Stimulated activated CD4-positive, alpha-beta T cell treated with anti-CD3 and anti-CD28 coated beads, Interleukin-4, amount 100 ng/mL, for 1 hour (primary cell): ENCODE measurements at places on chromosomes 7 and 10.

- DNase-seq: no peak
Observed at GRCh38 chr10:73590881-73591799, at the start of gene USP54. TSS of gene USP54 (minus strand) at chr10:73591342. CDS start at chr10:73575658, 15,684 bp downstream.

DNA sequence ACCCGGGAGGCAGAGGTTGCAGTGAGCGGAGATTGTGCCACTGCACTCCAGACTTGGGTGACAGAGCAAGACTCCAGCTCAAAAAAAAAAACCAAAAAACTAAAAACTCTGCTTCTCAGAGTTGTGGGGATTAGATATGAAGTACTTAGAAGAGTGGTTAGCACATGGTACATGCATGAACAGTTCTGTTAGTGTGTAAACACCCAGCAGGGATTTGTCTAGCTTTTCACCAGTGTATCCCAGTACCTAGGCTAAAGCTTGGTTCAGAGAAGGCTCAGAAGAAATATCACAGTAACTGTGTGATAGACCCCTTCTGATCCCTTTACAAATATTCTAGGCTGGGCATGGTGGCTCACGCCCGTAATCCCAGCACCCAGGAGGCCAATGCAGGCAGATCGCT lies 9.5 kb downstream of the PPIA start:
- DNase-seq: no peak

DNA sequence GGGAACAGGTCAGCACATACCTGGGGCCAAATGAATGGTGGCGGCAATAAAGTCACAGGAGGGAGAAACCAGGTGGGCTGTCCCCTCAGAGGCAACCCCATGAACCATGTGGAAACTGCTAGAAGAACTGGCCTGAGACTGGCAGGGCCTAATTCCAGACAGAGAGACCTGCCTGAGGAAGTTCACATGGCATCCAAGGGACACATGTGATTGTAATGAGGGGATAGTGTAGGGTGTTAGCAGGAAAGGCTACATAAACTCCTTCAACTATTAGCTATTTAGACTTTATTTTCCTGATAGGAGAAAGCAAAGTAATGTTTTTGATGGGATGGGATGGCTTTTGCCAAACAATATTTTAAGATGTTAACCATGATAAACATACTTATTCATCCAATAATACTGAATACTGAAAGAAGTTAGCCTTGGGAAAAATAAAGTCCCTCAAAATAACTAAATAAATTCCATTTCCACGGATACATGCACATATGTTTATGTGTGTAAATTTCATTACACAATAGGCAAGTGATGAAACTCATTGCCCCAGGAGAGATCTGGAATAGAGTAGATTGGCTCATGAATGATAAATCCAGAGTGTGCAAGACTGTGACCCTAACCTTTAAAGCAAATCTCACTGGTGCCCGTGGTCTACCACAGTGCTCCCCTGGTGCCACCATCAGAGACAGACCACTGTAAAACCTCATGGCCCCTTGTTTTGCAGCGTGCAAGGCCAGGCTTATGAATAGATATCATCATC lies 137.0 kb downstream of the NRF1 start:
- no peak for DNase-seq

- no peak for DNase-seq
Observed at GRCh38 chr10:22391600-22391999, 46.3 kb downstream of the SPAG6 start.

GRCh38 chr7:55026086-55026790 lies 7.4 kb downstream of the EGFR start:
- no peak for DNase-seq

DNA sequence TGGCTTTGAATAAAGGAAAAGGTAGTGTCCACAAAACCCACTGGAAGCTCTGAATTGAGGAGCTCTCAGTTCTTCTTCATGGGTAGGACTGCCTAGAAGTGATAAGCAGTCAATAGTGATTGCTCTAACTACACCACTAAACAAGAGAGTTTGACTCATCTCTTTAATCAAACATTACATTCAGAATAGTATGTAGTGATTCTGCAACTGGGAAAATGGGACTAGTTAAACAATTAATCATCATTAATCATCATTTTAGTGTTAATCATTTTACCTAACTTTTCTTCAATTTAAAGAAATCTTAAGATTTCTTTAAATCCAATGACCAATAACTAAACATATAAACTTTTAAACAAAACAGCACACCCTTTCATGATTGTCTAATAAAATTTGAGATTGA lies 484.0 kb upstream of the FZD8 start:
- DNase-seq: no peak

DNA sequence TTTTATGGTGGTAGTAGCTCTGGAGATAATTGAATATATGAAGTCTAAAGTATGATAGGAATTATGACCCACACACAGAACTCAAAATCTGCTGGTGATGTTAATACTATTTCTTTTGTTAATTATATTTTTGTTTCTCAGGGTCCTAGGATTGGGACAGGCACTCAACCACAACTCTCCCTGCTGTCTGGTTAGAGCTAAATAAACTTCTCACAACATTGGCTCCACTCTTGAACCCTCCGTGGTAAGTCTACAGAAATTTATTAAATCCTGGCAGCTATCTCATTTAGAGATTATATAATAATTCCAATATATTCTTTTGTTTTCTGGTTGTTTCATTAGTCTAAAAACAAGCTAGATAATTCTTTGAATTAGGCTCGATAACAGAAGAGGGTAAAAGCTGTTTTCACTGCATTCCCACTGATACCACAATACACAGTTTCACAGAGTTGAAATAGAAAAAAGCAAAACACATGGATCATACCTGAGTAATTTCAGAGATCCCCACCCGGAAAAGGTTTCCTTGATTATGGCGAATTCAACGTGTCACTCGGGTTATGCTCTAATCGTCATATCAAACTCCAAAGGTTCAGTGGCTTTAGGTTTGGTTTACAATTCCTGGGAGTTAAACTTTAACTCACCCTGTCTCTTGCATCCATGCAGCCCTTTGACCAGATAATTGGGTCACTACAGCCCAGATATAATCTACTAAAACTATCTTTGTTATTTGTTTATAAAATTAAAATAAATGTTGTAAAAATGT lies at the start of gene A1CF:
Gene A1CF (minus strand): TSS at position 531 of the 763 bp plus-strand sequence. CDS start 25,687 bp downstream, outside the sequence.
- DNase-seq: no peak

DNA sequence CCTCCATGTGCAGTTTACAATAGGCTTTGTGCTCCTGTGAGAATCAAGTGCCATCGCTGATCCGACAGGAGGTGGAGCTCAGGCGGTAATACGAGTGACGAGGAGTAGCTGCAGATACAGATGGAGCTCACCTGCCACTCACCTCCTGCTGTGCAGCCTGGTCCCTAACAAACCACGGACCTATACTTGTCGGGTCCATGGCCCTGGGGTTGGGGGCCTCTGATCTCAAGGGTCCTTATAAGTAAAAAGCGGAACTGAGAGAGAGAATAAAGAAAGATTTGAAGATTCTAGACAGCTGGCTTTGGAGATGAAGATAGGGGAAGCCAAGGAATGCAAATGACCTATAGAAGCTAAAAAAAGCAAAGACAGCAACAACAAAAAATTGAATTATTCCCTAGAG lies 130.6 kb downstream of the PLXDC2 start:
- no peak for DNase-seq

GRCh38 chr10:33746836-33747268 lies 412.4 kb upstream of the NRP1 start:
- DNase-seq: no peak

DNA sequence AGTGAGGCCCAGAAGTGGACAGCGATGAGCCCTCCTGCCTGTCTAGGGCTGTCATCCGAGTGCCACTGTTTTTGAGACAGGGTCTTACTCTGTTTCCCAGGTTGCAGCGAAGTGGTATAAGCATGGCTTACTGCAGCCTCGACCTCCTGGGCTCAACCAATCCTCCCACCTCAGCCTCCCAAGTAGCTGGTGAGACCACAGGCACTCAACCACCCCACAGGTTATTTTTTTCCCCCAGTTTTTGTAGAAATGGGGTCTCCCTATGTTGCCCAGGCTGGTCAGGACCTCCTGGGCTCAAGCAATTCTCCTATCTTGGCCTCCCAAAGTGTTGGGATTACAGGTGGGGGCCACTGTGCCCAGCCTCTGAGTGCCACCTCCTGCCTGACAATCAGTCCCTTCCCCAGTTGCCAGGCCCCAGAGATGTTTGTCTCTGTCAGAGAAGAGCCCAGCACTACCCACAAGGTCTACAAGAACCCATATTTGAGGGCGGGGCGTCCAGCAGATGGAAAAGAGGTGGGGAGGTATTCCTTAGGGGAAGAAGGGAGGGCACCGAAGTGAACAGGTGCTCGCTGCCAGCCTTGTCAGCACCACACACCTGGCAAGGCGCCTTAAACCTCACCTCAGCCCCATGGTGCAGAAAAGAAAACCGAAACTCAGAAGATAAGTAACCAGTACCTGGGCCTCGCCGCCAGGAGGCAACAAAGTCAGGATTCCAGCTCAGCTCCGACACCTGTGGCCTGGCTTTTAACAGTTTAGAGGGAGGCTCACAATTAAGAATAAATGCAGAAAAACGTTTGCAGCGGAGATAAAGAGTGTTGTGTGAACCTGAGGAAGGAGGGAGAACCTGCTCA lies 77.4 kb upstream of the ANLN start:
- peak; percentile 22 for DNase-seq

- no peak for DNase-seq
Observed at GRCh38 chr7:31058122-31058521, 6.0 kb downstream of the ADCYAP1R1 start.

DNA sequence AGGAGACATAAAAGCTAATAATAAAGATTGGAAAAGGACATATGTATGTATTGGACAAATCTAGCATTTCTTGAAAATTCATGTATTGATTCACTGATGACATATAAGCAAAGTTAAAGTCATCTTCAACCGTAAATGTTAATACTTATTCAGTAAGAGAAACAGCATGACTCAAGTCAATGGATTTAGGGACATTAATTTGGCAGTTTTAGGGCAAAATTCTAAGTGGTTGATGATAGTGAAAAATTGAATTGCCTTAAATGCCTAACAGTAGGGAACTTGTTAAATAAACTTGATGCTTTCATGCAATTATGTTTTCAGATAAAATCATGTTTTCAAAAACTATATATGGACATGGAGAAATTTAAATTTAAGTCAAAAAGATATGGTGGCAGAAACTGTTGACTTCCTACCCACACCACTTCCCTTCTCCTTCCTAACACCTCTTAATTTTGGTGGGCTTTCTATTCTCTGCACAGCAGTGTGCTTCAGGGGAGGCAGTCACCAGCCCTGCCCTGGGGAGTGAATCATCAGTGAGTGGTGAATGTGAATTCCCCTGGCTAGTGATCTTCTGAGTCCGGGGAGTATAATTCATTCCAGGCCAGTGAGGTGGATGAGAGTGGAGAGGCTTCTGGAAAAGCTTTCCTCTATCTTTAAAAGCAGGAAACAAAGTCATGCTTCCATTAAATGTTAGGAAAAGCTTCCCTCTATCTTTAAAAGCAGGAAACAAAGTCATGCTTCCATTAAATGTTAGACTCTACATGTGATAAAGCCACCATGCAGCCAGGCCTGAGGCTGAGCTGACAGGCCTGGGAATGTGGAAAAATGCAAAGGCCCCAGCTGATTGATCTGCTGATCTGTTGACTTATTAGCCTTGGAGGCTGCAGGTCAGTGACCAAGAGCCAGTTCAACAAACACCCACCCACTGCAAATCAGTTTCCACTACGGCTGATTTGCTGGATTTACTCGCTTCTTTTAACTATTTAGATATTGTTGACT lies 25.2 kb upstream of the ITGB1 start:
- peak; percentile 8 for DNase-seq

- no peak for DNase-seq
Observed at GRCh38 chr10:76618171-76618570, 1019.4 kb downstream of the KCNMA1 start.

DNA sequence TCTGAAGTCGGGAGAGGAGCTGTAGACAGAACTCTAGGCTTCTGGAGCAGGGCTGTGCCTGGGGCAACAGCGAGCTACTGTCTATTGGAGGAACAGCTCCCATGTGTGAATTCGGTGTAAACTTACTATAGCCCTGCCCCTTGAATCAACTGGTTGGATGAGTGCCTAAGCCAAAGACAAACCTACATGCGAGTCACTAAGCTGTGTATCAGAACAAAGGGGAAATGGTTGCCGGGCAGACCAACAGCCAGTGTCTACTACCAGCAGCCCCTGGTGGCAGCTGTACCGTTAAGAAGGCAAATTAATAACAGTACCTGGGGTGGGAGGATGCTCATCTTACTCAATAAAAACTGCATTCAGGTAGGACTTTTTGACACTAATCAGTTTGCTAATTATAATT lies 343.6 kb downstream of the ACTR3B start:
- DNase-seq: no peak

DNA sequence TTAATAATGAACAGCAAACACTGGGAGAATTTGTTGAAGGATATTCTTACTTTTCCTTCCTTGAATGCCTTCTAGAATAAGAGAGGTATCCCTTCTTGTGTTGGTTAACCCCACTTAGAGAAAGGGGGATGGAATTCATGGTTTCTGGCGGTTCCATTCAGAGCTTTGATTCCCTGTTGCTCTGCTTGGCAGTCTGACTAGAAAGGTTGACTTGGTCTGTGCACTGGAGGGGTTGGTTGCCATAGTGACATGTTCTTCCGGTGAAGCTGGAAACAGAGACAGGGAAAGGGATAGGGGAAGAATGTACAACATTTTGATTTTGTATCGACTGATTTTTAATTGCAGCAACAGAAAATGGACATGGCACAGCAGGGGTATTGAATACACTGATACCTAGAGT lies 2.5 kb downstream of the TMEM178B start:
- DNase-seq: no peak

DNA sequence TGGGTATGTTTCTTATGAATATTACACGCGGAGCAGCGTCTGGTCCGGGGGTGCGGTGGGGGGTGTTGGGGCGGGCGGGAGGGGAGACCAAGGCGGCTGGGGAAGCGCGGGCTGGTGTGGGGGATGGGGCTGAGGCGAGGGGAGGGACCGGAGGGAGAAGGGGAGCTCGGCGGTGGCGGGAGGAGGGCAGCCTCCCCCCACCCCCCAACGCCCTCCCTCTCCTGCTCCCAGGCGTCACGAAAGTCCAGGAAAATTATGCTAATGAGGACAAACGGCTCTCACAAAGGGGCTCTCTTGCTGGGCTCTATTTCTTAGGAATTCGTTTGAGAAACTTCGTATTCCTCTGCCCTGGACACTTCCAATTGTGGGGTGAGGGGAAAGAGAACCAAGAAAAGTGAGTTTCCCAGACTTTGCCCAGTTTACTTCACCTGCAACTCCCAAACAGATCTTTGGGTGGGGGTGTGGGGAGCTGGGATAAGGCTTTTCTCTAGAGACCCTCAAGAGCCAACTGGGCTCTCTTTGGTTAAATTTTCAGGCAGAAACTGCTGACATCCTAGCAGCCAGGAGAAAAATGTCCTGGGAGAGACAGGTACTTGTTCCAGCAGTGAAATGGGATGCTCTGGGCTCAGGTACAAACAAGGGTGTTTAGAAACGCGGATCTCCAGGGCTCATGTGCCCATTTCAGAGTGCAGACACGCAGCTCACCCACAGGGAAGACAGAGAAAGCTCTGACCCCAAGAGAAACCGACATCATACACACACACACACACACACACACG lies 11.7 kb upstream of the HOXA2 start:
- no peak for DNase-seq

- no peak for DNase-seq
Observed at GRCh38 chr10:69453795-69454194, 2.5 kb downstream of the TSPAN15 start.

DNA sequence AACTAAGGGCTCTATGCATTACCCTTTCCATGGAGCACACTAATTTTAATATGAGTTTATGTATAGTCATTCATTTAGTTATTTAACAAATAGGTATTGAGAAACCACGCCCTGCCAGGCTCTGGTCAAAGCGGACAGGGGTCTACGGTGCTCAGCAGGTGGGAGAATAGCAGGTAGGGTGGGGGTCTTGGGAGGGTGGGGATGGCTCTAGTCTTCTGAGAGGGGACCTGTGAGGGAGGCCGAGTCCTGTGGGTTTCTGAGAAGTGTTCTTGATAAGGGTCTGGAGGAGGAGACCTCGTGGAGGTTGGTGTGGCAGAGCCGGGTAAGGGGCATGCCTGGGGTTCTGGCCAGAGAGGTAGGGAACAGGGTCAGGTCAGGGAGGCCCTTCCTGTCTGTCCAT lies 1.1 kb downstream of the WDFY4 start:
- no peak for DNase-seq
